Fibroblast of the aortic adventitia (primary cell): ENCODE measurements at places on chromosomes 4 and X.

DNA sequence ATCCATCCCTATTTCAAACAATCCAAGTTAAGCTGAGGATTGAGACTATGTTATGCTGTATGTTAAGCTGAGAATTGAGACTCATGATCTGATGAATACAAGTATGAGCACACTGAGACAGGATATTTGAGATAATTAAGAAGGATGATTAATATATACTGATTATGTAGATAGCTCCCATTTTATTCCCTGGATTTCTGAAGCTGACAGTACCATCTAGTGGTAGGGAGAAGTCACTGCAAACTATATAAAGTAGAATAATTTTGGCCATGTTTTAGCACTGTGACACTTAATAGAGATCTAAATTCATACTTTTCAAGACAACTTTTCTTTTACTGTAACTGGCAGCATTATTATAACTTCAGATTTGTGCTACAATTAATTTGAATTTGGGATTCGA is 63.8 kb upstream of the HPRT1 start:
- DNase-seq = peak; percentile 25

DNA sequence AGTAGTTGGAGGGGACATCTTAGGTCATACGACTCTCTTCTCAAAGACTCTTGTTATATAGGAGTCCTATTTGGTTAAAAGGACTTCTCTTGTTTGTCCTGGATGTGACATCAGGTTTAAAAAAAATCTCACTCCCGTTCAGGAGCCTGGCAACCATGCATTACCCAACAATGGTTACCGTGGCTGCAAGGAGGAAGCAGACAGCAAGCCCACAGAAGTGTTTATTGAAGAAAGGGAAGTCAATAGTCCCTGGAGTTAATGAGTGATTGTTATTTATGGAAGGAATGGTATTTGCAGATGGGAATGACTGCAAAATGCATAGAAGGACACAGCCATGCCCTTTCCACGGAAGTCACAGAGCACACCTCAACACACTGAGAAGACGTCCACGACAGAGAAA is 75.9 kb upstream of the ENPP6 start:
- no peak for DNase-seq

- DNase-seq = peak; percentile 93
These were observed 77.0 kb downstream of the COQ2 start for GRCh38 chr4:83207497-83208101.

GRCh38 chr4:15598644-15599043 is 56.5 kb downstream of the FBXL5 start:
- peak; percentile 13 for DNase-seq

GRCh38 chrX:134512566-134512965 is 52.6 kb downstream of the HPRT1 start:
- peak; percentile 56 for DNase-seq

DNA sequence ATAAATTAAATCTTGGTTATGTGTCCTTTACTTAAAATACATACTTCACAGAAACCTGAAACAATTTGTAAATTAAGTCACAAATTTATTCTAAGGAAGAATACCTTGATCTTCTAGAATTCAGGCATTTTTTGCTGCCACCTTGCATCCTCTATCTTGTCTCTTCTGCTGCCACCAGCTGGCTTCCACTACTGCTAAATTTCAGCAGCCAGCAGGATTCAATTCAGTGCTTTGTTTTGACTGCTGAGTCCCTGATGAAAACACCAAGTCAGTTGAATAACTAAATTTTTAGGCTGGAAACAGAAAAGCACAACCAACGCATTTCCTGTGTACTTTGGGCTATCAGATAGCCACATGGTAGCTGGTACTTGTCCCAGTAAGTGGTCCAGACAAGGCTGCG is 2.4 kb upstream of the MBTPS2 start:
- DNase-seq = no peak

GRCh38 chrX:136630881-136631280 is 17.1 kb upstream of the CD40LG start:
- no peak for DNase-seq
